ENCODE measurements at places on chromosomes 5 and 9.

DNA sequence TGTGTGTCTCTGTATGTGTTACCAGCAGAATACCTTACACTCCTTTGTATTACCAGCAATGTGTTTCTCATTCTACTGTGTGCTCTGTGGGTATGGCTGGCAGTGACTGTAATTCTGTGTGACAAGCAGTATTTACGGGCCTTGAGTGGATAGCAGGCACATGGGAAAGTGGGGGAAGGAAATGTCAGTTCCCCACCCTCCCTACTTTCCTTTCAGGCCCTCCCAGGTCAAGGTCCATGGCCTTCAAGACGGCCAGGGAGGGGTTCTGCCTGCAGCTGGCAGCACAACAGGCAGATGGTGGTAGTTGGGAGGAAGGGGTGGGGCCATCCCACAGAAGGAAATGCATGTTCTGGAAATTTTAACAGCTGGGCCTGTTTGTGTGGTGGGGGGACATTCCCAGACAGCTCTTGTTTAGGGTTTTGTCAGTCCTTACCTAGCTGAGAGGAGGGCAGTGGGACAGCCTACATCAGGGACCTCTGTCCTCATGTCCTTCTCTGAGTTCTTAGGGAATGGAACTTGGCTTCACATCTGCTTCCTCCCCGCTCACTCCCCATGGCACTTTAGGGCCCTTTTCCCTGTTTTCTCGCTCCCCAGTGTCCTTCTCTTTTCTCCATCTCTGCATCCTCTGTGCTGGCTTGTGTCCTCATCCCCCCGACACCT lies 14.6 kb upstream of the TNIP1 start:
- DNase-seq = peak; percentile 65

DNA sequence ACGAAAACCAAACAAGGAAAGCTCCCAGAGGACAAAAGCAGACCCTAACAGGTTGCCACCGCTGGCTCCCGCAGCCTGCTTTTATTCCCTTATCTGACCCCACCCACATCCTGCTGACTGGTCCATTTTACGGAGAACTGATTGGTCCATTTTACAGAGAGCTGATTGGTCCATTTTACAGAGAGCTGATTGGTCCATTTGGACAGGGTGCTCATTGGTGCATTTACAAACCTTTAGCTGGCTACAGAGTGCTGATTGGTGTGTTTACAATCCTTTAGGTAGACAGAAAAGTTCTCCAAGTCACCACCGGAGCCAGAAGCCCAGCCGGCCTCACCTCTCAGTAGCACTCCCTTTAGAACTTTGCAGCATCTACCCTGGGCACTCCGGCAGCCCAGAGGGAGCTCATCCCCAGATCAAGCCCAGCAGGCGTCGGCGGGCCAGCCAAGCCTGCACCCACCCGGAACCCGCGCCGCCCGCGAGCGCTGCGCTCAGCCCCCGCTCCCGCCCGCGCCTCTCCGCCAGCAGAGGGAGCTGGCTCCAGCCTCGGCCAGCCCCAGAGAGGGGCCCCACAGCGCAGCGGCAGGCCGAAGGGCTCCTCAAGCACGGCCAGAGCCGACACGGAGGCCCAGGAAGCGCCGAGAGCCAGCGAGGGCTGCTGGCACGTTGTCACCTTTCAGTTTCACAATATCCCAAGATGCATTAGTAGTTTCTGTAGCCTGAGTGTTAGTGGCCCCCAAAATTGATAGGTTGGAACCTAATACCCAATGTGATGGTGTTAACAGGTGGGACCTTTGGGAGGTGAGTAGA lies 35.3 kb upstream of the CLPTM1L start:
- DNase-seq = no peak

DNA sequence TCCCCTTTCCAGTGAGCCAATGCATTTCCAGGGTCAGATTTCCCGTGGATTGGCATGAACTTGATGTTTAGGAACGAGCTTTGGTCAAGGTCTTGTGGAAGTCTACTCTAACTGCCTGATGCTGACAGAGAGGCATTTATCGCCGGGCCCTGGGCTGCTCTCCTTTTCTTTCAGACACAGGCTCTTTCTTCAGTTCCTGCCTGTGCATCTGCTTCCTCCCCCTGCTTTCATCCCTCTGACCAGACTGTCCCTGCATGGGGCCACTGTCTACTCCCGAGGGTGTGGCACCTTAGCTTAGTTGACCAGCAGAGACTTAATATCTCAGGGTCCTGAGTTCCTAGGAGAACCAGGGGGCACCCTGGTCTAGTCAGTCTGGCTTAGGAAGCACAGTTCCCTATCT lies 41.2 kb downstream of the RALGPS1 start:
- no peak for DNase-seq

GRCh38 chr9:129336601-129337331 lies 158.7 kb upstream of the IER5L start:
- peak; percentile 40 for DNase-seq

- DNase-seq = no peak
These were observed 458.6 kb upstream of the CLINT1 start for GRCh38 chr5:158317507-158317906.

All from inflammatory macrophage treated with lipopolysaccharide for 1 hour (primary cell).